Activated naive CD8-positive, alpha-beta T cell treated with anti-CD3 and anti-CD28 coated beads for 36 hours (primary cell): ENCODE measurements at places on chromosomes 12 and 14. TPM values are rescaled to one million over a fixed set of nuclear protein-coding genes. Genes with fewer than 3 reads are reported as not detected.

The RPGRIP1 gene
- total RNA-seq, result 0.08 TPM

The NAA30 gene
- 20.0 TPM for total RNA-seq

The CCDC184 gene
- 0.36 TPM for total RNA-seq

The TMEM117 gene
- 0.68 TPM for total RNA-seq

The POTEM gene
- not detected for total RNA-seq

DNA sequence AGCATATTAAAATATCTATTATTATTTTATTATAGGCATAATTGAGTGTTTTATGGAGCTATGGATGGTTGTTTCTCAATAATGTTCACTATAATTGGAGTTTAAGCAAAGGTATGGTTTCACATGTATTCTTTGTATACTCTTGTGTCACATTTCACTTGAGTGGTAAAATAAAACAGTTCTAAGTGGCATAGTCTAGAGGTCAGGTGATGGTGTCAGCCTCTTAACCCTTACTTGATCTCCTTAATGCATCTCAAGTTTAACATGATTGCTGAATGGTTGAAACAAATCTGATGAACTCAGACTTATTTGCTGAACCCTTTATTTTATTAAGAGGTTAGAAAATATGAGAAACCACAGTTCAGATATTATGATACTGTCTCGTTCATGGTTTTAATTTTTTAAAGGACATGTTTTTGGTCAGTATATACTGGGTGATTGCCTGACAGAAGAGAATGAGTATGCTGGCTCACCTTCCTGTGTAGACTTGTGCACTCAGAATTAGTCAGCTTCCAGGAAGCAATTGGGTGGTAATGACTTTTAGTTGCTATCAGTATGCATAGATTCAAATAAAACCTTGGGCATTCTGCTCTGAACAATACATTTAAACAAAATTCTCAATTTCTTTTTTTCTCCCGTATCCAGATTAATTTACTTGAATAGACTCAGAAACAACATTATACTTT lies 464.6 kb downstream of the PCNX1 start:
- DNase-seq, result no peak
- H3K27me3 ChIP-seq, result no peaks in the 10 kb centered on the region
- H3K4me1 ChIP-seq, result peaks cover 21% of the 10 kb centered on the region
- no peak overlapping the region for H3K4me3 ChIP-seq

DNA sequence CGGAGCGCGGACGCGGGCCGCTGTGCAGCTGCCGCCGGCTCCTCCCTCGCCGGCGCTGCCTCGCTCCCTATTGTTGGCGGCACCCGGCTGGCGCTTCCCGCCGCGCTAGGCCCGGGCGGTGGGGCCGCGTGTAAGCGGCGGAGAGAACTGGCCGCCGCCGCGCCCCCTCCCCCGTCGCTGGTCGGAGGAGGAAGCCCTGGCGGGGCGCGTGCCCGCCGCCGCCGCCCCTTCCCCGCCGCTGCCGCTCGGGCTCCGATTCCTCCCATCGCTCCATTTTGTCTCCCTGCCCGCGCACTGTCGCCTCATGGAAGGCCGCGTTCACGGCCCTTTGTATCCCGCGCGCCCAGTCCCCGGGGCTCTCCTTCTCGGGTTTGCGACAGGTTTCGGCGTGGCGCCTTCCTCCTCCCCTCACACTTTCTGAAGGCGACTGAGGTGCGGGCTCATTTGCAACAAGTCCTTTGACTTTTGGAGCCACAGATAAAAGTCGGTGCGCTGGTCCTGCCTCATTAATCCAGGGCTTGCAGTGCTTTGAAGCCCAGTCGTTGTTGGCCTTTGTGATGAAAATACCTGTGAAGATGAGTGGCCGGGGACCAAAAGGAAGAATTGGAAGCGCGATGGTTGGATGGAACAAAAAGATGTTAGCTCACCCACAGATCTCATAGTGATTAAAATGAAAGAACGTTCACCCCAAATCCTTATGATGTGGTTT lies 707 bp downstream of the CPSF6 start:
- H3K36me3 ChIP-seq, result peaks cover 25% of the 10 kb centered on the region
- peak; percentile 58 for DNase-seq
- peak overlapping the region; percentile 99 for H3K4me3 ChIP-seq
- peak overlapping the region; percentile 100 for H3K27ac ChIP-seq
- H3K4me1 ChIP-seq, result peaks cover 49% of the 10 kb centered on the region

- H3K4me3 ChIP-seq, result no peak overlapping the region
- no peaks in the 10 kb centered on the region for H3K4me1 ChIP-seq
- DNase-seq, result no peak
- no peaks in the 10 kb centered on the region for H3K36me3 ChIP-seq
- H3K27me3 ChIP-seq, result no peaks in the 10 kb centered on the region
- H3K27ac ChIP-seq, result no peak overlapping the region
Measured at GRCh38 chr14:35383569-35384454, 20.7 kb downstream of the NFKBIA start.

DNA sequence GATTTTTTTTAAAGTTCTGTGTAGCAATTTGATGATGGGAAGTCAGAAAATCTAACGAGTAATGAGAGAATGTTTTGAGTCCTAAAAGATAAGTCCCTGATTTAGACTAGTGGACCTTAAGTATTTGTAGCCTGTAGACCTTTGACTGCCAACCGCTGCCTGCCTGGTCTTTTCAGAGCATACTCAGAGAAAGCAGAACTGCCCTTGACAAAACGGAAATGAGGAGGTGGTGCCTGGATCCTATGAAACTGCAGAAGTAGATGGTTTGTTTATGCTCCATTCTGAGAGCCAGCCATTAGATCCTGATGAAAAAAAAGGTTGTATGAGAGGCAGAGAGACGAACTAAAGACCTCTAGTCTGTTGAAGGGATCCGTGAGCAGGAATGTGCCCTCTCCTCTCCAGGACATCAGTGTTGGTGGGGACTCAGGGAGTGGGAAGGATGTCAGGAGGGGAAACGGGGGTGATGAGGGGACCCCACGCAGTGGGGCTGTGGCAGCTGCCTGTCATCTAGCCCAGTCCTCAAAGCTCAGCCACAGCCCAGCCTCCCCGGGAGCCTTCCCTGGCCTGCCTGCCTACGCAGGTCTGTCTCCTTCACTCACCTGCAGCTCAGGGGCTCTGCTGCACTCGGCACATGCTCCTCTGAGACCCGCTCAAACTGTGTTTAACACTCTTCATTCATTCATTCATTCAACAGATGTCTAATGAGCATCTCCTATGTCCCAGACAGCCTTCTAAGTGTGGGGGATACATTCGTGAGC lies 447.5 kb downstream of the AACS start:
- no peak overlapping the region for H3K27ac ChIP-seq
- no peaks in the 10 kb centered on the region for H3K4me1 ChIP-seq
- no peaks in the 10 kb centered on the region for H3K36me3 ChIP-seq
- DNase-seq, result no peak

GRCh38 chr12:114371733-114372132 lies 34.2 kb downstream of the TBX5 start:
- H3K4me1 ChIP-seq, result no peaks in the 10 kb centered on the region
- no peak overlapping the region for H3K4me3 ChIP-seq

DNA sequence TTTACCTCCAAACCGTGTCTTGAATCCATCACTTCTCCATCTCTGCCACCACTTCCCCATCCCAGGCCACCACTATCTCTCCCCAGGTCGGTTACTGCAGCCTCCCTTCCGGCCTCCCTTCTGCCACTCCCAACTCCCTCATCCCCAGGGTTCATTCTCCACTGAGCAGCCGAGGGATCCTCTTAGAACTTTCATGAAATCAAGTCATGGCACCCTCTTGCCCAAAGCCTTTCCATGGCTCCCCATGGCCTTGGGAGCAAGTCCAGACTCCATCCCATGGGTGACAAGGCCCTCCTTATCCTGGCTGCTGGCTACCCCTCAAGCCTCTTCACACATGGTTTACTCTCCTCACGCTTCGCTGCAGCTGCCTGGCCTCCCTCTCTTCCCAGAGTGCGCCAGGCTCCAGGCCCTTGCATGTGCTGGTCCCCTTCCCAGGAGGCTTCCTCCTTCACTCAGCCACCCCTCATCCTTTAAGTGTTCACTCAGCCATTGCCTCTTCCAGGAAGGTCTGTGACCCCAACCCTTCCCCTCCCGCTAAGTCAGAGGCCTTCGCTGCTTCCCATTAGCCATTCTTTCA lies 17.9 kb upstream of the SH2B3 start:
- H3K27ac ChIP-seq, result no peak overlapping the region
- H3K4me3 ChIP-seq, result no peak overlapping the region
- no peaks in the 10 kb centered on the region for H3K36me3 ChIP-seq
